ENCODE measurements at places on chromosomes 16 and 17. TPM values are rescaled to one million over a fixed set of nuclear protein-coding genes. Genes with fewer than 3 reads are reported as not detected.

The CFAP119 gene
- 15.0 TPM for total RNA-seq

DNA sequence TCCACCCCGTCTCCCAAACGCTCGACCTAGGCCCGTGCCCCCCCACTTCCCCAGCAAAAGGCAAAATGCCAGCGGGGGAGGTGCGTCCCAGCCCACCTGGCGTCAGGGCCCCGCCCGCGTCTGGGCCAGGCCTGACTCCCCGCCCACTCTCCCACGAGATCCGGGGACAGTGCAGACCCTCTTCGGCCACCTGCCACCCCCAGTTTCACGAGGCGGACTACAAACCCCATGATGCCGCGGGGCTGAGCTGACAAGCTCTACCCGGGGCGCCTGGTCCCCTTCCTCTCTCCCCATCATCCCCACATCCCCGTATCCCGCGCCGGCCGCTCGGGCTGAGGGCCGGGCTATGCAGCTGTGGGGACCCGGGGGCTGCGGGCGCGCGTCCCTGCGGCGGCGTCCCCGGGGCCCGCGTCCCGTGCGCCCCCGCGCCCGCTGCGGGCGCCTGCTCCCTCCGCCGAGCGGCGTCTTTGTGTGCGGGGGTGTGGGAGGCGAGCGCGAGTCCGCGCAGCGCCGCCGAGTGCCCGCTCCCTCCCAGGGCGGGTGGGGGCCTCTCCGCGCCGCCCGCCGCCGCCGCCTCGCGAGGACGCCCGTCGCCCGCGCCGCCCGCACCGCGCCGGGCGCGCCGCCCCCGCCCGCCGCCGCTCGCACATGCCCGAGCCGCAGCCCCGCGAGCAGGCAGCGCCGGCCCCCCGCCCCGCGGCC, at the start of gene ANKRD13B:
Gene ANKRD13B (plus strand): TSS at position 283 of the 702 bp plus-strand sequence. CDS start 490 bp downstream, outside the sequence.
- no peak for DNase-seq

GRCh38 chr16:48291303-48291702, 44.0 kb upstream of the ABCC11 start:
- no peak for DNase-seq

DNA sequence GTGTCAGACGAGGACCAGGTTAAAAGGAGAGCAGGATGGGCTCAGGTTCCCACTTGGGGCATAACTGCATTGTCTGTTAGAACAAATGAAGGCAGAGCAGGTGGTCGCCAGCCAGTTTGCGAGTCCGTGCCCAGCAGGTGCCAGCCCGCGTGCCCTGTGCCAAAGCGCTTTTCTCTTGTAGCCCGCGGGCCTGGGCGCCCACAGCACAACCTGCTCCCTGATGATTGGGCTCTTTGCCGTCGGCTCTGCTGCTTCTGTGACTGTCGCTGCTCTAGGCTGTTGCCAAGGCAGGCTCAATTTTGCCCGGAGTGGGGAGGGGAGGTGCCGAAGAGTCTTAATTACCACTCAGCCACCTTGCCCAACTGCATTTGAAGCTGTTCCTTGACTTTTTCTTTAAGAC, 21.1 kb downstream of the KNOP1 start:
- no peak for DNase-seq

The RND2 gene
- 7.1 TPM for total RNA-seq

The MVP gene
- total RNA-seq: 27.4 TPM

The KRTAP4-4 gene
- not detected for total RNA-seq

GRCh38 chr16:14291286-14291685, 220.2 kb downstream of the MRTFB start:
- DNase-seq: no peak

DNA sequence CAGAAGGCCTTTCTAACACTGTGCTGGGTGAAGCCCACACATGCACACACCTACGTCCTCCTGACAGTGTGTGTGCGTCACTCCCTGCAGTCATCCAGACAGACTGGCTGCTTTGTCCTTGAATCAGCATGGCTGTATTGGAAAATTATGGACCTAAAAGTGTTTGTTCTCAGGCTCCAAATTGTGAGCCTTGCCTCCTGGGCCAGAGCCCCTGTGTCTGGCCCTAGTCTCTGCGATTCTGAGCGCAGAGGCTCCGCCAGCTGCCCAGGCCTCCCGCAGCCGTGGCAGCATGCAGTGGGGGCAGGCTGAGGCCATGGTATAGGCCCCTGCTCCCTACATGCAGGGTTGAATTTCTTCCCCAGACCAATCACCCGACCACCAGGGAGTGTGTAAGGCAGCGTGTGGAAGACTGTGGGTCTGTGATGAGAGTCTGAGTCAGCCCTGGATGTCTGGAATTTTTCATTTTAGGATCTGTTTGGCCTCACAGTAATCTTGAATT, 166.9 kb downstream of the LGALS9B start:
- DNase-seq: no peak

- DNase-seq: no peak
Measured at GRCh38 chr16:50550866-50551641, 2.9 kb downstream of the NKD1 start.

The MAPK8IP3 gene
- total RNA-seq: 50.4 TPM

The ASPA gene
- 0.33 TPM for total RNA-seq

DNA sequence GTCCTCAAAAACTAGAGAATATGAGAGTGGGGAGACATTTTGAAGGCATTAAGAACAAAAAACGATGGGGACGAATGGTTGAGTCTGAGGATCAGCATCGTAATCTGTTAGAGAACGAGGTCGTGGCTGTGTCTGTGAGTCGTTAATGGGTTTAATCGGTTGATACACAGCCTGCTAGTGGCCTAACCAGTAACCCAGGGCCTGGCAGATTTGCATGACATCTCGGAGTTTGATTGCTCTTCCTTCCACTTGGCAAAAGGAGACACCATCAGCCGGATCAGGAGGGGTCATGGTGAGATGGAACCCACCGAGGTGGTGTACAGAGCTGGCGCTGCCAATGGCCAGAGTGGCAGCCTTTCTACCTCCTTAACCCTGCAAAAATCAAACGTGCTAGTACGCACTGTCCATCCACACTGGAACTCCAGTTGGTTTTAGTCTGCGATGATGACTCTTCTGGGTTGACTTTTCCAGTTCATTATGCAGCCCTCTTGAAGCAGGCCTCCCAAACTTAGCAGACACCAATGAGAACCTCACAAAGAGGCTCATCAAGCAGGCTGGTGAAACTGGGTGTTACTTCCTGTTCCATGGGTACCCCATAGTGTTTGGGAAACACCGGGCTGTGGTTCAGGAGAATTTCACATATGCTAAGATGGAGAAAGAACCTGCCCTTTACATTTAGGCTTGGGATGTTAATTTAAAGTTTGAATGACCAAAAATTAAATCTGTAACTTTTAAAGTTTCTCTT, 4.1 kb downstream of the HS3ST3B1 start:
- no peak for DNase-seq

The SOX15 gene
- 4.0 TPM for total RNA-seq

The TBC1D3C gene
- not detected for total RNA-seq

DNA sequence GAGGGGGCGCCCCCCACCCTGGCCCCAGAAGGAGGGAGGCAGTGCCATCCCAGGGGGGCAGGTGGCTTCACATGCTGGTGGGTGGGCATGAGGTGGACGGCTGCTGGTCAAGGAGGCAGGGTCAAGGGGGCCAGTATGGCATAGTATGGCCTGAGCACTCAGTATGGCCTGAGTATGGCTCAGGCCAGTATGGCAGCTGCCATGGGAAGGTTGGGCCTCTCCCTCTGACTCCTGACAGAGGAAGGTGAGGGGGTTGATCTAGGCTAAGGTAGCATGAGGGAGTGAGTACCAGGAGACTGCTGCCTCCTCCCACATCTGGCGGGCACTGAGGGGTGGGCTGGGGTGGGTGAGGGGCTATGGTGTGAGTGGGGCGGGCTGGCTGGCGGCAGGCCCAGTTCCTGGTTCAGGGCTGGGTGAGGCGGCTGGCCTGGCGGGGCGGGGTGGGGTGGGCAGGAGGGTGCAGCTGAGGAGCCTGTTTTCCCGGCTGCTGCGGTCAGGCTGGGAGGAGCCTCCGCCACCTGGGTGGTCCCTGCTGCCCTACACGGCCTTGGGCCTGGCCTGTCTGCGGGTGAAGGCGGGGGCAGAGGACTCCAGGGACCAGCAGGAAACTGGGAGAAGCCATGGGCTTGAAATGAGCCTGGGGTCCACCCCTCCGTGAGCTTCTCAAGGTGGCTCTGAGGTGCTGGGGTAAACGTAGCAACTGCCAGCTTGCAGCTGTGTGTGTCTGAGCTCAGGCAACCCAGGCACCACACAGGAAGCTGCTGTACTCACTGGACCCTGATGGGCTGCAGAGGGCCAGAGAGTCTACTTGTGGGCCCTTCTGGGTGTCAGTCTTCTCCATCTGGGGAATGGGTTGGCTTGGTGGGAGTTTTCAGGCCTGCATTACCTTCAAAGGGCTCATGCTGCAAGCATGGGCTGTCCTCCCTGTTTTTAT, 57.0 kb downstream of the RAI1 start:
- DNase-seq: no peak

DNA sequence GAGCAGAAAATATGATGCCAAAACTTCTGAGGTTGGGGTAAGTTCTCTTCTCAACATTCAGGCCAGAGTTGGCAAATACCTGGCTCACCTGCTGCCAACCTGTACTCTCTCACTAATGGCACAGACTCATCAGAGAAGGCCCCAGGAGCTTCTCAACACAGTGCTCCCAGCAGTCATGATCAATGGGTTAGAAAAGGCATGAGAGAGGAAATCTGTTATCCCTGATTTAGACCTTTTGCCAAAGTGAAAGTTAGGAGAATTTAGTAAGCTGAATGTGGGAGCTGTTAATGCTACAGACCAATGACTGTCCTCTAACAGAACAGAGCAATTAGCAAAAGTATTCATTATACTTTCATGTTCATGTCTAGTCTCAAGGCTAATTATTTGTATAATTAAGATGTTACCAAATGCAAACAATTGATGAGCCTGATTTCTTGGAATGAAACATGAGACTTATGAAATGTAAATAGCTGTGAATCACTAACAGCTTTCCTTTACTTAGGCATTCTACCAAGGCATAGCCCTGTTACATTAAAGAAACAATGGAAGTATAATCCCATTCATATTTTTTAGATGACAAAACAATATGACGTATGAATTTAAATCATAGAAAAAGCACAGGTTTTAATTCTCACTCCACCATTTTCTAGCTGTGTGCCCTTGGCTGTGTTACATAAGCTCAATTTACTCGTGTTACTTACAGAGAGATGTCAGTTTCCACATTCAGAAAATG, 68.7 kb upstream of the MARCHF10 start:
- no peak for DNase-seq

GRCh38 chr16:71421911-71422310, 19.9 kb downstream of the TLE7 start:
- DNase-seq: no peak

DNA sequence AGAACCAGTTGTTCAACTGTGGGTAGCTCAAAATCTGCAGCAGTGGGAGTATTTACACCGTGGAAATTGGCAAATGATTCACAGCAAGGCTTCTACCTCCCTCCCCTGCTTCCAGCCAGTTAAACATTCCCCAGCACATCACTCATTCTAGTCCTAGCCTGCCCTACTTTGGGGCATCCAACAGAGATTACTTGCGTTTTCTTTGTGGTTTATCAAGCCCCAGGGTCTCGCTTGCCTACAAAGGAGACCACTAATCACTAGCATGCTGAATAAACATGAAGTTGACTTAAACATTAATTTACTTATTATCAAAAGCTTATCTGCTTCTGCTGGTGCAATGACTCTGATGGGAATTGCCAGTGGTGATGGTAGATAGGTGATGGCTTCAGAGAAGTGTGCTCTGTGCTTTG, 94.5 kb downstream of the MARF1 start:
- DNase-seq: no peak

DNA sequence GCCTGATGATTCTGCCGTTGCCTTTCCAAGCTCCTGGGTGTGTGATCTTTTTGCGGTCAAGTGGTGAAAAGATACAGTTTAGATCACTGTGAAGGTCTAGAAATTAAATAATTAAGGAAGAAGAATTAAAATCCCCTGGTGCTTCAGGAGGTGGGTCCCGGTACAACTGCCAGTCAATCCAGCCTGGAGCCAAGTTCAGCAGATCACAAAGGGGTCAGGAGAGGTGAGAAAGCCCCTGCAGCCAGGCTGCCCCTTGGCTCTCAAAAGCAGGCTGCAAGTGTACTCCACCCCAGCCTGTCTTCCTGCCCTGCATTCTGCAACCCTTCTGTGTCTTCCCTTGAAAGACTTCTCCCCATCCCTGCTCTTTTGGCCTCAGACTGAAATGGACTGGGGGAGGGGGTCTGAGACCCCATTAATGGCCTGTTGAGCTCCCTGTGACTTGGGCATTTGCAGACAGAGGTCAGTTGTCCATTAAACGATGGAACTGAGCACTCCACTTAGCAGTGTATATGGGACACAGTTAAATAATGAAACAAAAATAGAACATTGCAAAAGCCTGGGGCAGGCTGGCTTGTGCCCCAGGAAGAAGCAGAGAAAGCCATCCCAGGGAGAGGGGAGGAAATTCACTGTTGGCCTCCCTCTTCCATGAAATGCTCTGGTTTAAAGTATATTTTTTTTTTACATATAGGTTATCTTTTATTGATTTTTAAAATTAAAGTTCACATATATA, 15.1 kb downstream of the CACNG5 start:
- no peak for DNase-seq

DNA sequence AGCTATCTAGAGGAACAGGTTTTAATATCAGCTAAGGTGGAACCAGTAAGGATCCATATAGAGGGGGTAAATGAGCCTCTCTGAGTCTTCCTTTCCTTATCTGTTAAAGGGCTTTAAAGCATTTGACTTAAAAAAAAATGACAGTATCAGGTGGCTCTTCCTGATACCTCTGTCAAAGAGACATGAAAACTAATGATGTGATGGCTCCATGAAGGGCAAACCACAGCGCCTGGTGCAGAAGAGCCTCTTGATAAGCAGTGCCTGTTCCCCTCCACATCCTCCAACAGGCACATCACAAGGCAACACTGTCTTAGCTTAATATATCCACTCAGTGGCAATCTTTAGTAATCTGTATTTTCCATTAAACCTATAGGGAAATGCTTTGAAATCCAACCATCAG, 68.9 kb downstream of the USP31 start:
- no peak for DNase-seq

DNA sequence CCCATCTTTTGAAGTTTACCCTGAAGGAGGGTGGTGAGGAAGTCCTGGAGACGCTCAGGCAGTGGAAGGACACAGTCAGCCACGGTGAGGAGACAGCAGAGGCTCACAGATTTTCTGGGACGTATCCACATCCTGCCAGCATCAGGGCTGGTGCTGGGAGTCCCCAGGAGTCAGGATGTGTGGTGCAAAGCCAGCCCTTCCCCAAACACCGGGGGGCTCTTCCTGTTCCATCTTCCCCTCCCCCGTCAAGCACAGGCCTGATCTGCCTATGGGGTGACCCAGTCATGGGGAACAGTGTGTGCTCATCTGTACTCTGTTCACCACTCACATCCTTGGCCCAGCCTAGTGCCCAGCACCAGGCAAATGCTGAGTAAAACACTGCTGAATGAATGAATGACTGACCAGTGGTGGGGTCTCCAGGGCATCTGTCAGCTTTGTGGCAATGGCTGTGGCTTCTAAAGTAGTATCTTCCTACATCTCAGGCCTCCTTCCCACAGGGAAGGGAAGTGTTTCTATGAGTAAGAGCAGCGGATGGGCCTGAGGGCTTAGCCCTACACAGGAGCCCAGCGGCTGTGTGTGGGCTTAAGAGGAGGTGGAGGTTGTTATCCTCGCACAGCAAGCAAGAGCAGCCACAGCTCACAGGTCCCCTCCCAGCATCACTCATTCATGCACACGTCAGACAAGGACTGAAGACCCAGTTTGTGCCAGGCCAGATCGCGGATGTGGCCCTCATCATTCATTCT, 23.3 kb downstream of the NOS2 start:
- no peak for DNase-seq

The OR4D1 gene
- not detected for total RNA-seq

All from type B pancreatic cell (in vitro differentiated cells).